Stimulated activated CD8-positive, alpha-beta memory T cell treated with anti-CD3 and anti-CD28 coated beads, Interleukin-7, amount 100 ng/mL, for 1 hour (primary cell): ENCODE measurements at places on chromosomes 4 and X.

GRCh38 chr4:115851918-115852766 lies 738.7 kb upstream of the NDST4 start:
- no peak for DNase-seq

GRCh38 chr4:122577808-122578781 lies 42.8 kb downstream of the IL21 start:
- DNase-seq = peak; percentile 33

GRCh38 chr4:138329506-138330070 lies 87.4 kb upstream of the SLC7A11 start:
- DNase-seq = no peak

GRCh38 chr4:1057403-1057745 lies 45.9 kb downstream of the FGFRL1 start:
- DNase-seq = no peak

DNA sequence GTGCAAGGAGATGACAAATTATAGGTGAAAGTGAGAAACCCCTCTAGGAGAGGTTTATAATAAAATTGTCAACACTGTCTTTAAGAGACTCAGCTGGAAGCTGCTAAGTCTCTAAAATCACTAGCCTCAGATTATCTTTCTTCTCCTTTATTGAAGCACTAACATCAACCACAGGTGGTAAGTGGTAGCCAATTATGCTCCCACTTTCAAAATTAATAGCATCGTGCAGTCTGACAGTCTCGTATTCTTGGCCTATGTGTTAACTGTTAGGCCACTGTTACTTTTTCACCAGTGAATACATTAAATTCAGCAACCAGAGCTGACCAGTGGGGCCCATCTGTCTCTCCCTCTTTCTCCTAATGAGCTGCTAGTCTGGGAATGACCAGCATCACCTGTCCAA lies 674.1 kb downstream of the RAPGEF2 start:
- DNase-seq = no peak
